Stimulated activated CD4-positive, alpha-beta T cell treated with anti-CD3 and anti-CD28 coated beads, TNF-alpha, amount 100 ng/mL, for 4 hours (primary cell): ENCODE measurements at places on chromosomes 12 and 14.
A peak's percentile ranks its signal among the peaks of the same experiment; 100 is the strongest.

GRCh38 chr12:12927211-12928079, 24.5 kb downstream of the GPRC5D start:
- DNase-seq, result no peak

- DNase-seq, result no peak
Measured at GRCh38 chr14:101861464-101861863, 100.0 kb downstream of the PPP2R5C start.

- no peak for DNase-seq
Measured at GRCh38 chr14:68942296-68943035, 36.6 kb downstream of the ACTN1 start.

DNA sequence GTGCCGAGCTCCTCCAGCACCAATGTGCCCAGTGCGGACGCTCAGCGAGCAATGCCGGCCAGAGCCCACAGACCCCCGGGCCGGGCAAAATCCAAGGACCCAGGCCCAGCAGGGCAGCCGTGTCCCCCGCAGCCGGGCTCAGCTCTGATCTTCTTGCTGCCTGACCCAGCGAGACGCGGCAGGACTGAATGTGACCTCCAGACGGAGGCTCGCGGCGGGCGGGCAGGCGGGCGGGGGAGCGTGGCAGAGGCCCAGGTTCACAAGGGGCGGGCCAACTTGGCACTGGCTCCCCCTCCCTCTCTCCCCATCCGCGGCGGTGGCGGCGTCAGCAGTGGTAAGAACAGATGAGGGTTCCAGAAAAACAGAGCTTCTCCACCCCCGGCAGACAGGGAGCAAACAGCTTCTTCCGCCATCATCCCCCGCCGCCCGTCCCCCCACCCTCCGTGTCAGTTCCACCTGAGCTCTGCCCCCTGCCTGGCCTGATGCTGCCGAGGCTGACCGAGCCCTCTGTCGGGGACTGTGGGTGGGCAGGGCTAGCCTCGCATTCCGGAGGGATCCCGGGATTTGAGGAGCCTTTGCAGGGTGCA, 94.3 kb downstream of the RFLNA start:
- peak; percentile 41 for DNase-seq

- DNase-seq, result no peak
Measured at GRCh38 chr14:101893759-101894158, 70.6 kb upstream of the DYNC1H1 start.

GRCh38 chr14:90034156-90034555, 27.6 kb upstream of the KCNK13 start:
- no peak for DNase-seq

DNA sequence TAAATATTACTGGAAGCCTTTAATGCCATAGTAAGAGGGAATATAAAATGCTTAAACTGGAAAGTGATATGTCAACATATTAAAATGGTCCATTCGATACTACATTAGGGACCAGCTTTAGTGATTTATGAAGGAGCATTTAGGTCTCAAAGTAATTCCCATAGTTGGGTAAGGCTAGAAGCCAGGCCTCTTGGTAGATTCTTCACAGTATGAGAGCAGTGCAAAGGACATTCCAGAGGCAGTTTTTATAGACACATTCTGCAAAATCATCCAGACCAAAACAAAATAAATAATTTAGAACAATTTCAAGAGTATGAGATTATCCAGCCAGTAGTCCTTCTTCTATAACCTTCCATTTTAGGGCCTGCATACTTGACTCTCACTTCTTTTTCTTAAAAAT, 142.6 kb upstream of the PDZRN4 start:
- no peak for DNase-seq

DNA sequence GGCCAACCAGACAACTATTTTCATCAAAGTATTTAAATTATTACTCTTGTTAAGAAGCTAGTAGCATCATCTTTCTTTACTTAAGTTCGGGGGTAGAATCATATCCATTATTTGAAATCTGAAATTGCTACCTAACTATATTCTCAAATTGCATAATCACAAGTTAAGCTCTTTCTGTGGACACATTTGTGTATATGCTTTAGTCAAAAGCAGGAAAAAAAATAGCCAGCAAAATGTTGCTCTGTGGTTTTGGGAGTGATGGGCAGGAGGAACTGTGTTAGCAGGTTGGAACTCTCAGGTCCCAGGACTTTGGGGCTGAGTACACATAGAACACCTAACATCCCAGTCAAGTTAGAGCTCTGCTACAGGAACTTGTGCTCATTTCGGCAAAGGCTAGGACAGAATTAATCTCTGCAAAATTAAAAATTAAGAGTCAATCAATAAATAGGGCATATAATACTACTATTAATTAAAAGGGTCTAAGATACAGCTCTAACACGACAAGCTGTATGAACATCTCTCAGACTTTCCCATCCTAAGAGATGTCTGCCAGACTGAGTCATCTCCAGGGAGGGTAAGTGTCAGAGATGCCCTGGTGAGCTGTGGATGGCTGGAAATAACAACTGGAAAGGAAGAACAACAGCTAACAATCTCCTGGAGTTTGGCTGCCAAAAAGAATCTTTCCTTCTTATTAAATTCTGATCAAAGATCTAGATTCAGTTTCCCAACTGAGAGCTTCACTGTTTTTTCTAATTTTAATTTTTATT, 203.5 kb upstream of the GZMB start:
- DNase-seq, result no peak

DNA sequence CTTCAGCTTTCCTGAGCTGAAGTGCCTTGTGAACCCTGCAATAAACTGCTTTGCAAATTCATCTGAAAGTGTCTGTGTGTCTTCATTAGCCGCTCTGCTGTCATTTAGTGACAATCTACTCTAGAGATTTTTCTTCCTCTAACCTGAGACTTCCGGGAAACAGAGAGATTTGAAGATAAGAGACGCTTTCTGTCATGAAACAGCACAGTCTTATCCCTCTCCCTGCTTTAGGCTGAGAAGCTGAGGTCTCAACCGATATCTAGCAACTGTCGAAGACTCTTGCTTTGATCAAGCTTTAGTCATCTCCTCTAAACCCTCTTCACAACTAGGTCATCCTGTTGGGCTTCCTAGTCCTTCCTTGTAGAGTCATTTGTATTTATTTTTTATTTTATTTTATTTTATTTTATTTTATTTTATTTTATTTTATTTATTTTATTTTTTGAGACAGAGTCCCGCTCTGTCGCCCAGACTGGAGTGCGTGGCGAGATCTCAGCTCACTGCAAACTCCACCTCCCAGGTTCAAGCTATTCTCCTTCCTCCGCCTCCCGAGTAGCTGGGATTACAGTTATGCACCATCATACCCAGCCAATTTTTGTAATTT, 1.2 kb downstream of the RNASE2 start:
- DNase-seq, result no peak

DNA sequence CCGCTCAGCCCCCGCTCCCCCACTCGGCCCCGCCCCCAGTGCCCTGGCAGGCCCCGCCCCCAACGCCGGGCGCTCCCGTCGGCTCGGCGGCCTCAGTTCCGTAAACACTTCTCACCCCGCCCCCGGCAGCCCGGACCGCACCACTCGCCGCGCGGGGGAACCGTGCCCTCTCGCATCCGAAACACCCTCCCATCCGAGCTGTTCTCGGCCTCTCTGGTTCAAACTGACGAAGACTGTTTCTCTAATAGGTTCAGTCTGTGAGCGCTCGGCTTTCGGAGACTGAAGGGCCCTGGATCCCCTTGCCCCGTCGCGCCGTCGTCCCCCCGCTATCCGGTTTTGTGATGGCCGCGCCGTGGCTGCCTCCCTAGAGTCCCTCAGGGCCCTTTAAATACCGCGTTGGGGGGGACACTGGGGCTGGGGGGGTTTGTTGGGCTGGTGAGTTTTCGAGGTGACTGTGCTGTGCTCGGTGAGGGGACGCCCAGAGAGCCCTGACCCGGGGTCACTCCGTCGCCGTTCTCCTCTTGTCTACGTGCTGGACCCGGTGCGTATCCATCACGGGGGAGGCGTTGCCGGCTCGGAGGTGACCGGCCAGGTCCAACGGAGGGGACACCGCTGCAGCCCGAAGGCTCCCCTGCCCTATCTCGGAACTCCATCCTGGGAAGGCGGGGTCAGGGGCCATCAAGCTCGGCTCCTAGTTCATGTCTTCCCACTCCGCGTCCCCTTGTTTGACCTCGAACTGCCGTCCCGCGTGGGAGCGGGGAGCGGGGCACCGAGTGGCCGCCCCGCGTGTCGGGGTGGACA, at the start of gene TCP11L2:
TSS of gene TCP11L2 (plus strand) at position 333 of the 801 bp plus-strand sequence. CDS start 8,343 bp downstream, outside the sequence.
- peak; percentile 84 for DNase-seq

GRCh38 chr12:1205512-1206060, 214.6 kb downstream of the ERC1 start:
- no peak for DNase-seq

DNA sequence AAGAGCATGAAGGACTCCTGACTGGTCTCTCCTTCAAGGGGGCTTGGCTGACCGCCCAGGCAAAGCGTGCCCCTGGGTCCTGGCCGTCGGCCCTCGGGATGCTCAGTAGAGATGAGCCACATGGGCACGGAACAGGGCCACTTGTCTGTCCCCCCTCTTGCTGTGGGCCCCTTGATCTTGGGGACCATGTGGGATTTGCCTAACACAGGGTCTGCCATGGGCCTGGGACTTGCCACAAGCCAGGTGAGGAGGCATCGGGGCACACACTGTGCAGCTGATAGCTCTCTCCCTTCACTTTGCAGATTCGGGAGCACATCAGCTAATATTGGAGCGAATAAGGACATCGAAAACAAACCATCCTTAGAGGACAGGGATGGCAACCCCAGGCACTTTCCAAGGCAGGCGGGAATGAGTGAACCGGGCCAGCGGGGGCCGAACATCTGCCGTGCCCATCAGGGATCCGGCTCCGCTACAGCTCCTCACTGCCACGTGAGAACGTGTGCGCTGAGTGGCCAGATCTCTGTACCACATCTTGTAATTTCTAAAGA, 88.1 kb downstream of the PIWIL1 start:
- no peak for DNase-seq

DNA sequence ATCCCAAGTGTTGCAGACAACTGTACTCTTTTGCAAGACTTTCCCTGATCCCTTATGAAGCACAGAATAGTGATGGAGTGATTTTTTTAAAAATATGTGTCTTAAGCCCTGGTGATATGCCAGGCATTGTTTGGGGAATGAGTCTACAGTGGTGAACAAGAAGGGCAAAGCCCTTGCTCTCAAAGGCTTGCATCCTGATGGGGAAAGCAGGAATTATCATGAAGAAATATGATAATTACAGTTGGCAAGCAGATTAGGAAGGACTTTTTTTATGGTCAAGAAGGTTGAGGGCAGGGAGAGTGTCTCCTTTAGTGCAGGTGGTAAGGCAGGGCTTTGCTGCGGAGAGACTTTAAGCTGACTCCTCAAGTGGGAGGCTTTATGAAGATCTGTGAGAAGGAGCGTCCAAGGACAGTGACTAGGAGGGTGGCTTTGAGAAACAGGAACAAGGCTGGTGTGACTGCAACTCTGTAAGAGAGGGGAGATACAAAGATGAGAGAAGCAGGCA, 100.2 kb downstream of the SYNE2 start:
- no peak for DNase-seq

DNA sequence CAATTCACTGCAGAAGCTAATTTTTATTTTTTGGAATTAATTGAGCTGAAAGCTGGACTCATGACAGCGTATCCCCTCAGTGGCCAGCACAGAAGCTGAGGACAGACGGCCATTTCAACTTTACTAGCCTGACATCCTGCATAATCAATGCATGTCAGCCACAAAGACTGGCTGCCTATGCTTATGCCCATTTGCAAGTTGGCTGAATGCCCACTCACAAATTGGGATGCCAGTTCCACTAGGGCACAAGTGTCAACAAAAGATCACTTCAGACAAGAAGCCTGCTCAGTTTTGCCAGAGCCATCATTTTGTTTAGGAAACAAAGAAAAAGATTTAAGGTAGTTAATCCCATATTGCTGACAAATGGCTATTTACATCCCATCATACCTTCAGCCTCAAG, 417.6 kb downstream of the NOVA1 start:
- DNase-seq, result no peak

DNA sequence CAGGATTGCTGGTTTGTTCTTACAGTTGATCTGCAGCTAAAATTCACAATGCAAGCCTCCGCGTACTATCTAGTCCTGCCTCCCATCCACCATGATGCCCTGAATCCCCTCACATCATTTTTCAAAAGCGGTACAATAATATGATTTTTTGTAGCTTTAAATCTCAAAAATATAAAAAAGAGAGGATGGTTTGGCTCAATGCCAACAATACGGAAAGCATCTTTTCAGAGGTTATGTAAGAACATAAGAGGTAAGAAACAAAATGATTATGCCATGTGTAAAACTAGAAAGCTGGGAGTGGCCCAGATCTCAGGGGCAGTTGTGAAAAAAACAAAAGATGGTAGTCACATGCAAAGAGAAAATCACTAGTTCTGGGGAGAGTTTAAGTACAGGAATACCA, 24.0 kb upstream of the ZDHHC17 start:
- no peak for DNase-seq

- DNase-seq, result no peak
Measured at GRCh38 chr12:27575090-27575761, 51.2 kb downstream of the PPFIBP1 start.

DNA sequence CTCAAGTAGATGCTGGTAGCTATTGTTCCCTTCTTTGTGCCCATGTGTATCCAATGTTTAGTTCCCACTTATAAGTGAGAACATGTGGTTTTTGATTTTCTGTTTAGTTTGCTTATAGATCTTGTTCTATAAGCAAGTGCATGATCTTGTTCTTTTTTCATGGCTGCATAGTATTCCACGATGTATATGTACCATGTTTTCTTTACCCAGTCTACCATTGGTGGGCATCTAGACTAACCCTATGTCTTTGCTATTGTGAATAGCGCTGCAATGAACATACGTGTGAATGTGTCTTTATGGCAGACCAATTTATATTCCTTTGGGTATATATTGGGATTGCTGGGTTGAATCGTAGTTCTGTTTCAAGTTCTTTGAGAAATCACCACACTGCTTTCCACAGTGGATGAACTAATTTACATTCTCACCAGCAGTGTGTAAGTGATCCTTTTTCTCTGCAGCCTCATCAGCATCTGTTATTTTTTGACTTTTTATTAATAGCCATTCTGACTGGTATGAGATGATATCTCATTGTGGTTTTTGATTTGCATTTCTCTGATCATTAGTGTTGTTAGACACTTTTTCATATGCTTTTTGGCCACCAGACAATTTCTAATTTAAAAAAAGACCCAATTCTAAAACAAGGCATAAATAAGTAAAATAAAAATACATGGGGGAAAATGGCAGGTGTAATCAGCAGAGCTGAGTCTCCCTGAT, 50.6 kb downstream of the CPM start:
- DNase-seq, result no peak

- no peak for DNase-seq
Measured at GRCh38 chr12:49084438-49084837, 10.2 kb downstream of the DHH start.

GRCh38 chr14:24188251-24189058, at the start of gene IPO4:
Gene IPO4 (minus strand): TSS chr14:24188816. CDS start chr14:24188787, 29 bp downstream.
- DNase-seq, result peak; percentile 91

- no peak for DNase-seq
Measured at GRCh38 chr12:127809275-127809674, 457.7 kb upstream of the TMEM132C start.

DNA sequence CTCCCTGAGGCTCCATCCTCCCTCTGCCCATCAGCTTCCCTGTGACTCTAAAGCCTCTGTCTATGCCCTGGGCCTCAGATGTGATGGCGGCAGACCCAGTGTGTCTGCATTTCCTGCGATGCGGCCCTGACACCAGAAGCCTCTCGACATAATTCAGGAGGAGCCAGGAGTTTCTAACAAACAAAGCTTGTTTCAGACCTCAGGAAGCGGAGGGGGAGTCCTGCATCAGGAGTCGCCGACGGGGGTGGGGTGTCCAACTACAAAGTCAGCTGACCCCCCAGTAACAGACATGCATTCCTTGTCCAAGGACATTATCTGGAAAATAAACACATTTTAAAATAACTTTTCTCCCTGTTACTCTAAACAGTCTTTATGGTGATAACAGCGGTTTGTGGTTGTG, 167.5 kb downstream of the DPF3 start:
- no peak for DNase-seq
